ENCODE measurements at places on chromosomes 7 and 10.

DNA sequence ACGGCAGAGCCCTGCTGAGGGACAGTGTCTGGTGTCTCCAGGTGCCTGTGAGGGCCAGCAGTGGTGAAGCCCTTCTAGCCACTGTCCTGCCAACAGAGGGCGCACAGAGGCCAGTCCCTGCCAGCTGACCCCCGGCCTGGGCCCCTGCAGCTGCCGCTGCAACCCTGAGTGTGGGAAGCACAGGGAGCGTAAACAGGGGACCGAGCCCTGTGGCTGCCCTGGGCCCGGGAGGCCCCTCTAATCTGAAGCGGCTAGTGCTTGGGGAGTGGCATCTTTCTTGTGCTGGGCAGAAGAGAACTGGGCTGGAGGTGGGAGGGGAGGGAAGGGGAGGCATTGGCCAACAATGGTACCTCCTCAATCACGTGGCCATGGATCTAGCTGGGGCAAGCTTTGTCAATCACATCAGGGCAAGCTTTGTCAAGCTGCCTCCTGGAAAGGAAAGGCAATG is 34.6 kb downstream of the TRIM8 start:
- DNase-seq = peak; percentile 33

GRCh38 chr7:1270181-1270580 is 37.5 kb downstream of the UNCX start:
- no peak for DNase-seq

DNA sequence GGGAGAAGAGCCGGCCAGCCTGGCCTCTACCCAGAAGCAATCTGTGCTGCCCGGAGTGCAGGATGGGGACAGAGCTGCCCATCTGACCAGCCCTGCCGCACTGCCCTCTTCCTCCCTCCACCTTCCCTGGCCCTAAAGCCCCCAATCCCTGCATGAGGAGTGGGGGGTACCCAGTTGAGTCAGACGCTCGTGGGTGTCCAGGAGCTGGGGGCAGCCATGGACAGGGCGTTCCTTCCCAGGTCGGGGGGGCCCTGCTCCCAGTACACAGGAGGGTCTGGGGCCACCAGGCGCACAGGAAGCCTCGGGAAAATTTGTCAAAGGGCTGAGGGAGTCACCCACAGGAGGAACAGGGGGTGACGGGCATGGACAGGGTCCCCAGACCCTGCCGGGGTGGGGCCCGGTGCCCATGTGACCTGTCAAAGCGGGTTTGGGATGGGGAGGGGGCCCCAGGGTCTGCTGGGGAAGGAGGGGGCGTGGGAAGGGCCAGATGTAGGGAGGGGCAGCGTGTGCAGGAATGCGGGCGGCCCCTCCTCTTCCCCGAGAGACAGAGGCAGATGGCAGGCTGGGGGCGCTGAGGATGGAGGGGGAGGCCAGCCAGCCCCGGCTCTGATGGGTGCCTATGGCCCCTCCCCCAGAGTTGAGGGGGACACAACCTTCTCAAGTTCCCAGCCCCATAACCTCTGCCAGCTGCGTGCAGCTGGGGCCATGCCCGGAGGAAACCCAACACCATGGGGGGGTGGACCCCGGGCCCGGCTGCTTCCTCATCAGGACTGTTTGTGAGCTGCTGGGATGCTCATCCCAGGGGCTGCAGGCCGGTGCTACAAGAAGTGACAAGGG is 21.5 kb upstream of the GRIFIN start:
- no peak for DNase-seq

DNA sequence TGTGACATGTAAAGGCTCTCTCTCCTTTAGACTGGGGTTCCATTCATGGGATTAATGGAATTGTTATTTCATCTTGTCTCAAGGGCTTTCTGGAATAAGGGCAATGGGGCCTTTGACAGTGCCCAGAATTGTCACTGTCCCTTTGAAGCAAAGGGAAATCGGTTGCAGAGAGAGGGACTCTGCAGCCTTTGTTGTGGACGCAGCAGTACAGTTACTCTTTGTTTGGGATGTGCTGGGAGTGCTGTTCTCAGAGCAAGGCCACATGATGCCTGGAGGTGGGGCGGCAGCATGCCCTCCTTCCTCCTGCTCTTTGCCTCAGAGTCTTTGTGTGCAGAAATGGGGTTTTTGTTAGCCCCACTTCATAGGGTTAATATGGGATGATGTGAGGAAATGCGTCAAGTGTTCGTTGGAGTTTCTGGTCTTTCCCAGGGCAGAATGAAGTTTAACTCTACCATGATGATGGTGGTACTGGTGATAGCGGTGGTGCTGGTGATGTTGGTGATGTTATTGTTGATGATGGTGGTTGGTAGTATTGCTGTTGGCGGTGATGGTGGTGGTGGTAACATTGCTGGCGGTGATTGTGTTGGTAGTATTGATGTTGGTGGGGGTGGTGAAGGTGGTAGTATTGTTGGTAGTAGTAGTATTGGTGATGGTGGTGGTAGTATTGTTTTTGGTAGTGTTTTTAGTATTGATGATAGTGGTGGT is 45.3 kb downstream of the DOCK1 start:
- no peak for DNase-seq

DNA sequence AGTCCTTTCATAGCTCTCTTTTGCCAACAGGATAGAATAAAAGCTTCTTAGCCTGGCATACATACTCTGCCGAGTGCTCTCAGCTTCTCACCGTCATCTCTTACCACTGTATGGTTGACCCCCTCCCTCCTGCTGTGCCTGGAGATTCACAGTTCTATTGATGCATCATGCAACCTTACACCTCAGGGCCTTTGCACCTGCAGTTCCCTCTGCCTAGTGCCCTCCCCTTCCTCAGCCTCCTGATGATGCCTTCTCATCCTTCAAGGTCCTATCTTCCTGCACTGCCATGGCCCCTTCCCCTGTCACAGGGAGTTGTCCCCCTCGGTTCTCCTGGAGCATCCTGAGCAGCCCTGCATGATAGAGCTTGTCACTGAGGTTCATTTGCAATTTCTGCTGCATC is 81.5 kb downstream of the CDH23 start:
- no peak for DNase-seq

GRCh38 chr7:37673523-37673922 is 10.0 kb upstream of the GPR141 start:
- no peak for DNase-seq

DNA sequence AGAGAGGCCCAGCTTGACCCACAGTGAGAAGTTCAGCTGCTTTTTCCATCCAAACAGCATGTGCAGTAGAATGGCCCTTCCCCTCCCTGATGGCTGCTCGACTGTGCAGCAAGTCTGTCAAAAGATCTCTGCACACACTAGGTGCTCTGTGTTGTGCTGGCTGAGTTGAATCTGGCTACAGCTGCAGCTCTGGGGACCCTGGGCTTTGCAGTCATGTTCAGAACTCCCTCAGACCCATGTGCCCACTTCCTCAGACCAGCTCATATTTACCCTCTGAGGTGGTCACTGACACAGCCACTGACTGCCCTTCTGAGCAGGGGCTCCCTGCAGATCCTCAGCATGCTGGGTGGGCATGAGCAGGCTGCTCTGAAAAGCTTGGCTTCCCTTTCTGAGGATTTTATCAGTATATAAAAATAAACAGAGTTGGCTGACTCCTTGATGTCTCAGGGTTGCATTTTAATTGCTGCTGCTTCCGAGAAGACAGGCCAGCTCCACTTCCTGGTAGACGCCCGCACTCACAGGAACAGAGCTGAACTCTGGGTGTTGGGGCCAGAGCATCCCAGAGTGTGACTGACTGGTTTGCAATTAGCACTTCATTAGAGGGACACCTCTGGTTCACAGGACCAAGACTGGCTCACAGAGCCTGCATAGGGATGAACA is 507.9 kb downstream of the RPS24 start:
- DNase-seq = peak; percentile 17

DNA sequence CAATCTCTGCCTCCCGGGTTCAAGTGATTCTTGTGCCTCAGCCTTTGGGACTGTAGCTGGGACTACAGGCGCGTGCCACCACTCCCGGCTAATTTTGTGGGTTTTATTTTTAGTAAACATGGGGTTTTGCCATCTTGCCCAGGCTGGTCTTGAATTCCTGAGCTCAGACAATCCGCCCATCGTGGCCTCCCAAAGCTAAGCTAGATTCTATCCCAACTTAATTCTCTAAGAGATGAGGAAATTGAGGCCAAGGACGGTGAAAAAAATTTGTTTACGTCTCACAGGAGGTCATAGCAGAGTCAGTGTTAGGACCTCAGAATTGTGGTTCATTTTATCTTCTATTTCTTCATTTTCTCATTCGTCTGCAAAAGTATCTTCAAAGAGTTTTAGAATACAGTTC is 6.1 kb downstream of the CCAR1 start:
- DNase-seq = no peak

- no peak for DNase-seq
Observed at GRCh38 chr7:69722843-69723242, 124.6 kb downstream of the AUTS2 start.

DNA sequence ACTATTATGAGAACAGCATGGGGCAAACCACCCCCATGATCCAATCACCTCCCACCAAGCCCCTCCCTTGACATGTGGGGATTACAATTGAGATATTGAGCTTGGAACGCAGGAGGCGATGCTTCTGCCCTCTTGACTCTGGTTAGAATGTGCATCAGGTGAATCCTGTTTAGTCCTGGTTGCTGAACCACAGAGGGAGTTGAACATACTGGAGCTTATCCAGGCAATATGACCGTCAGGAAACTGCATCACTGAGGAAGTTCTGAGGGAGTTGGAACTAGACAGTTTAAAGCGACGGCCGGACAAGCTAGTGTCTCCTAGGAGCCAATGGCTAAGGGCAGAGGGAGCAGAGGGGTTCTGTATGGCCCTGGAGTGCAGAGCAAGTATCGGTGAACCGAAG is 31.8 kb upstream of the GARS1 start:
- DNase-seq = no peak

GRCh38 chr7:92295391-92295790 is 49.6 kb downstream of the ANKIB1 start:
- no peak for DNase-seq

DNA sequence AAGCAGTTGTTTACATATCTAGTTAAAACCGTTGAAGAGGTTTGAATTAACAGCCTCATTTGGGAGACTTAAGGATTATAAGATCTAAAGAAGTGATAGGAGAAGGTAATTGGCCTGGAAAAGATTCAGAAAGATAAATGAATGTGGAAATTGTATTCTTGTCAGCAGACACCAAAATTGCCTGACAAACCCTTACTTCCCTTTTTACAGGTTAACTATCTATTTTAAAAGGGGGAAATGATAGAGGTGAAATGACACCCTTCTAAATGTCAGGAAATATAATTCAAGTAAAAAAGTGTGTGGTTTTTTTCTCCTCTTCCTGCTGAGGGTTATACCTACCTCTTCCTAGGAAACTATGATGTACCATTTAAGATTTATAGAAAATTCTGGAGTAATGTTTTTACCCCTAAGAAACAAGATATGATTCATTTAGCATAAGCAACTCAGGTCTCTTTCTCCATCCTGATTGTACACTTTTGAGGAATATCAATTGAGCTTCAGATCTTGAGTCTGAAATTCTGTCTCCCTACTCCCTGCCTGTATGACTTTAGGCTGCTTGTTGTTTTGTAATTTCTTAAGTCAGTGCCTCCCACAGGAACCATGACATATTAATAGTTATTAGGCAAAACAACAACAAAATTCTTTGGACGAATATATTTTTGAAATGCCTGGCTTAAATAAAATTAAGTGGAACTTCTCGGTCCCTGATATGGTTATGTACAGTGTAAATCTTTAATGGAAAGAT is 250.4 kb downstream of the RNLS start:
- no peak for DNase-seq

- no peak for DNase-seq
Observed at GRCh38 chr7:12945901-12946300, 258.5 kb downstream of the ARL4A start.

- no peak for DNase-seq
Observed at GRCh38 chr7:104955276-104955675, 58.7 kb upstream of the KMT2E start.

DNA sequence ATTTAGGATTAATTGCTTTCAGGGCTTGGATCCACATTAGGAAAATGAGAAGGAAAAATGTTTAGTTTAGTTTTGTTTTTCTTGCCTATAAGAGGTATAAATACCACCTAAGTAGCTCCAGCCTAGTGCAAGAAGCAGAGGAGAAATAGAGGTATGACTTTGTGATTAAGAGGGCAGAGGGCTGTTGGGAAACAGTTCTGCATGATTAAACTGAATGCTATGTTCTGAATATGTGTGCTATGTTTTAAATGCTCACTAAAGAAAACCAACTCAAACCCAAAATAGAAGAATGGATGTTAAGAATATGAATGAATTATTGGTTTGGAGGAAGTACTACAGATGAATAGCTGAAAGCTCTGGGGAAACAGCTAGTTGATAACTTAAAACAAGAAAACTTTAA is 7.6 kb downstream of the CALCR start:
- DNase-seq = no peak

- no peak for DNase-seq
Observed at GRCh38 chr10:11797847-11798633, 25.1 kb upstream of the PROSER2 start.

DNA sequence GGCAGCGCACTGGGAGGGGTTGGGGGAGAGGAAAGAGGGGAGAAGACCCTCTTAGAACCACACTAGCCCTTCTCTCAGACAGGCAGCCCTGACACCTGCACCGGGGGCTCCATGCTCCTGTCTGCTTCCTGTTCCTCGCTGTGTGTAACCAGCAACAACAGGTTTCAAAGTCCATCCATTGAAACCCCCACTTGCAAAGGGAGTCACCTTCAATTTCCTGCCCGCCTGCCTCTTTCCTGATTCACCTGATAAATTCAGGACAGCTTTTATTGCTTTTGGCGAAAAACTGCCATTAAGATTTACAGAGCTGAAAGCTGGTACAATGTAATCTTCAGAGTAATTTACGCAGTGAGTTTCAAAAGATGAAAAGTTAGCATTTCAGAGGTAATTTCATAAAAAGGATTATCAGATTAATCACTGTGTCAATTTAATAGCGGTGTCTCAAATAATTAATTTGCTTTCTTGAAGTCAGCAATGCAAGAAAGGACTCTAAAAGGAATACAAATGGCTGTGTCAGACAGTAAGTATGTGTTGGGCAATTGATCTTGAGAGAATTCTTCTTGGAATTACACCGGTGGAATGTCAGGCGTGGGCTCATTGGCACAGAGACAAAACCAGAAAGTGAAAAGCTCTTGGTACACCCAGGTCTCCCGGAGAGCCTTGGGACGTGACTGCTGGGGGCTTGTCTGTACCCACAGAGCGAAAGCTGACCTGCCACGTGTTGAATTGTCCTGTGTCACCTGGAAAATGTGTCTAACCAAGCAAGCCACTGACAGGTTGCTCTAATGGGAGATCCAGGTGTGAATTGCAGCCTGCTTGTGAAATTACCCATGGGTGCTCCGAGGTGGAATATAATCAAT is 60.7 kb downstream of the TMEM209 start:
- DNase-seq = no peak

DNA sequence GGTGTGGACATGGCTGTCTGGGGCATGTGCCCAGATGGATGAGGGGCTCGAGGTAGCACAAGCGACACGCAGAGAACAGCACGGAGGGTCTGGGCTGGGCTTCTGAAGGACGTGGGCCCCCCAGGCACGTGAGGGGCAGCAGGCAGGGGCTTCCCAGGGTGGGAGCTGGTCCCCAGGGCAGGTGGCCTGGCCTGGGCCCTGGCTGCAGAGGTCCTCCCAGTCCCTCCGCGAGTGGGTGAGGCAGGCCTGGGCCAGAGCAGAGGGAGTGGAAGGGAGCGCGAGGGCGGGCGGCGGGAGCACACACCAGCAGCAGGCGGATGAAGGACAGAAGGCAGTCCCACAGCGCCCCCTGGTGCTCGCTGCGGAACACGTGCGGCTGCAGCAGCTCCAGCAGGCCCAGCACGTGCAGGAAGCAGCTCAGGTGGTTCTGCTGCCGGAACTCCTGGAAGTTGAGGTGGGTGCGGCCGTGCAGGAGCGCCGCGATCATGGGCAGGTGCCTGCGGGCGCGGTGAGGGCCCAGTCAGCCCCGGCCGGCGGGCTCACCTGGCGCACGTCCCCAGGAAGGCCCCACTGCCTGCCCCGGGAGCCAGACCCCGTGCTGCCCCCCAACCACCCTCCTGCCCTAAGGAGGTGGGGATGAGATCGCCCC is 14.7 kb upstream of the MICALL2 start:
- DNase-seq = peak; percentile 92

Measured in activated CD4-positive, alpha-beta T cell treated with anti-CD3 and anti-CD28 coated beads for 48 hours (primary cell).